Stimulated activated naive CD4-positive, alpha-beta T cell treated with Interleukin-2 at 50 U/mL for 16 hours (primary cell): ENCODE measurements at places on chromosomes 13 and 19.

GRCh38 chr13:39699274-39699673 lies 43.8 kb downstream of the COG6 start:
- DNase-seq, result no peak

GRCh38 chr13:72403396-72404010 lies 323.9 kb downstream of the MZT1 start:
- no peak for DNase-seq

DNA sequence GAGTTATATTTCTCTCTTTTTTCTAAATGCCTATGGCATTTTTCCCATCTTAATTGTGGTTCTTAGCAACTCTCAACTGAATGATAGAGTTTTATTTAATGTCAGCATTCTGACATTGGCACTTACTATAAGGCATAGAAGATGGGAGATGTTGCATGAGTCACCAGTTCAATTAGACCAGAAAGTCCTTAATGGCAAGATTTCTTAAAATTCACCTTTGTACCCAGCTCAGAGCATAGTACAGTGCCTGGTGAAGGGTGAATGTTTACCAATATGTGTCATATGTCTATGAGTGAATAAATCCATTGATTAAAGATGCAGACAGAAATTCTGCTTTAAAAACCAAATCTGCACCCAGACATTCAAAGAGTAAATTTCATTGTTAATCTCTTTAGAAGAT lies 526.9 kb downstream of the EFNB2 start:
- DNase-seq, result no peak

- no peak for DNase-seq
These were observed 493.6 kb downstream of the FOXO1 start for GRCh38 chr13:40172878-40173277.

- no peak for DNase-seq
These were observed 48.7 kb downstream of the ZIC5 start for GRCh38 chr13:99922631-99923404.

DNA sequence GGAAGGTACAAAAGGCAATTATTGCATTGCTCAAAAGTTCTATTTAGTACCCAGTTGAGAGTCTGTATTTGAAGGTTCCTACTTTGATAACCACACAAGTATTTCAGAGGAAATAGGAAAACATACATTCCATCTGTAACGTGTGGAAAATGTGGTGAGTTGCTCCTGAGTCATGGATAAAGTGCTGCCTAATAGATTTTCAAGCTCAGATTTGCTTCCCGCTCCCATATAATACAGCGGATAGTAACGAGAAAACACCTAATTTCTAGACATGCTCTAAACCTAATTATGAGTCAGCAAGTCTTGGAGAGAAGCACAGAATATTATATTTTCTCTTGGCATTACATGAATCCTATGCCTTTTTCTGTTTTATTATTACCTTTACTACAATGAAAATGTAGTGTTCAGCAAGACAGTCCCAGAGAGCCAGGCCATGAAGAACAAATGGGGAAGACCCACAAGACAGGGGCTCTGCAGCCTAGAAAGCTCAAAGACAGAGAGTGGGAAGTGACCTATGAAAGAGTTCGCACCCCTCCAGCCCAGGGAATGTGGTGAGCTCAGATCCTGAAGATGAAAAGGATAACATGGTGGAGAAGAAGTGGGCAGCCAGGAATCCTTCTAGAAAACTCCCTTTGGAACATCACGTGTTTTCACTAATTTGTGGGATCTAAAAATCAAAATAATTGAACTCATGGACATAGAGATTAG lies 116.1 kb downstream of the STARD13 start:
- DNase-seq, result no peak

DNA sequence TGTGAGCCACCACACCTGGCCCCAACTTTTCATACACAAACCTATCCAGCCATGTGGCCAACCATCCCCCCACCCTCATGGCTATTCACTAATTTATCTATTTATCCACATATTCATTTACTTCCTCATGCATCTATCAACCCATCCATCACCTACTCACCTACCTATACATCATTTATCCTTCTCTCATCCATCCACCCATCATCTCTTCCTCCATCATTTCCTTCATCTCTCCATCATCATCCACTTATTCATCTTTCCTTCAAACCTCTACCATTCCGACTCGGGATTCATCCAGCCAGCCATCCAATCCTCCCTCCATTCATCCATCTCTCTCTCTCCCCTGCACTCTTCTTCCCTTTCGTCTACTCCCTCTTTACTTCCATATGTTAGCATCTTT lies 54.6 kb downstream of the RYR1 start:
- DNase-seq, result no peak

- DNase-seq, result no peak
These were observed 6.6 kb downstream of the COLGALT1 start for GRCh38 chr19:17562097-17562496.

DNA sequence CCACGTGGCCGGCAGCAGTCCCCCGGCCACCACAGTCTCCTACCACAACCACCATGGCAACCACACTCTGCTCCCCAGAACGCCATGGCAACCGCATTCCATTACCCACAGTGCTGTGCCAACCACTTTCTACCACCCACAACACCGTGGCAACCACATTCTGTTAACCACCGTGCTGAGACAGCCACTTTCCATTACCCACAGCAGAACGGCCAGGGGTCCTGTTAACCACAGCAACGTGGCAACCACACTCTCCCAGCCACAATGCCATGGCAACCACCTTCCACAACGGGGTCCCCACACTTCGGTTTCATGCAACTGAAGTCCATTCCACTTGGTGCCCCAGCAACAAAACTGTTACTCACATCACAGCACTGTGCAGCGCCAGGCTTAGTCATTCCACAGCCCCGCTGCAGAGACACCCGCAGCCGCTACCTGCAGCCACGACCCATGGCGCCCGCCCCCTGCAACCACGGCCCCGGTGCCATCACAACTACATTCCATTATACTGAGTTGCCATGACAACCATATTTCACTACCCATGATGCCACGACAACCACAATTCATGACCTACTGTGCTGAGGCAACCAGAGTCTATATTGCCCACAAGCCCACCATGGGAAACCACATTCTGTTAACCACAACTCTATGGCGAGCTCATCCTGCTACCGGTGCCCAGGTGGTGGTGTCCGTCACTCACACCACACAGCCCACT lies 10.0 kb downstream of the DPF1 start:
- peak; percentile 69 for DNase-seq

DNA sequence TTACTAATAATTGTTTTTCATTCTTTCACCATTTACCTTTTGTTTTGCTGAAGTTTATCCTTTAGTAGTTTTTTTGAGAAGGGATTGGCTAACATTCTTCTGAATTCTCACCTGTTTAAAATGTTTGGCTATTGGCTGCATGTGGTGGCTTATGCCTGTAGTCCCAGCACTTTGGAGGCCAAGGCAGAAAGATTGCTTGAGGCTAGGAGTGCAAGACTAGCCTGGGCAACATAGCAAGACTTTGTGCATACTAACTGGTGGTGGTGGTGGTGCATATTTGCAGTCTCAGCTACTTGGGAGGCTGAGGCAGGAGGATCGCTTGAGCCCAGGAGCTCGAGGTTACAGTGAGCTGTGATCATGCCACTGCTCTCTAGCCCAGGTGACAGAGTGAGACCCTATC lies 27.5 kb upstream of the RNF113B start:
- no peak for DNase-seq
